Central memory CD4-positive, alpha-beta T cell (primary cell): ENCODE measurements at places on chromosomes 7 and 10.

DNA sequence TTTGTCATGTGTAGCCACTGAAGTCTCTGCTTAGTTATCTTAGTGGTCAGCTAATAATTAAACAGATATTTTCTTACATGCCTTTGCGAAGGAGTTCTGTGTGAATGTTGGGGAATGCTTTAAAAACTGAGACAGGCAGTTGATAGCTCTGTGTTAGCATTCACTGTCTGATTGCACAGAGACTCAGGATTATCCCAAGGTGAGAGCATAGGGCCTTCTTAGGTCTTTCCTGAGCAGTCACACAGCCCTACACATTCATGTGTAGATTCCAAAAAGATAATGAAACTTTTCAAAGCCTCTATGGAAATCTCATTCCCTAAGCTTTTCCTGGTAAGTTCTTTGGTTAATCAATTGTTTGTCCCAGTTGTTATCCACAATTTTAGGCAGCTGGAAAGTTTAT lies 67.7 kb downstream of the CASD1 start:
- DNase-seq, result no peak

- no peak for DNase-seq
These were observed 89.9 kb upstream of the CAPZA2 start for GRCh38 chr7:116772423-116772863.

DNA sequence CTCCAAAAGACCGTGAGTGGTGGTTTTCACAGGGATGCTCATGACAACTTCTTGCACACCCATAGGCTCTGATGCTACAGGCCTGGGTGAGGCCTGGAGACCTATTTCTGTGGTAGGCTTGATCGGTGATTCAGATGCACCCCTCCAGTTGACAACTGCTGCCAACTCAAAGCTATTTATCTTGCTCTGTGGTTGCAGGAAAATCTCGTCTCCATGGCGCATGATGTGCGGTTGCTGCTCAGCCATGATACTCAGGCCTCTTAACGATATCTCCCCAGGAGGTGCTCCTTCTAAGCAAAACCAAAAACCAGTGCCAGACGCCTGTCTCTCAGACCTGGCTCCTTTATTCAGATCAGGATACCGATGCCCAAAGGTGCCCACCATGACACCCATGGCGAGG lies 31.4 kb downstream of the C10orf90 start:
- no peak for DNase-seq

- DNase-seq, result no peak
These were observed 44.2 kb downstream of the PPIF start for GRCh38 chr10:79391231-79392019.

DNA sequence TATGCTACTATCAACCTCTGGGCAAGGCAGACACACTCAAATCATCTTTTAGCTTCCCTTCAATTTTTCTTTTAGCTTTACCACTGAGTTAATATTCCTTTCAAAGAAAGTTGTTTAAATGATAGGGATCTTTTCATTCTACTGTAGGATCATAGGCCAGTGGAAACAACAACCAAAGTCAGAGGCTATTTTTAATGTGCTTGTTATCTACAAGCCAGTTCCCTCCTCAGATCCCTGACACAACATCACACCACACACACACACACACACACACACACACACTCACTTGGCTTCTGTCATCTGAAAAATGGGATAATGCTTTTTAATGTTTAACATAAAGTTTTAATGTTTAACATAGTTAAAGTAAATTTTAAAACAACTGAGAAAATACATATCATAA lies 106.7 kb upstream of the CAV2 start:
- DNase-seq, result no peak

GRCh38 chr7:27367179-27367932 lies 124.8 kb downstream of the EVX1 start:
- DNase-seq, result no peak

GRCh38 chr10:114458955-114459354 lies 54.7 kb upstream of the AFAP1L2 start:
- DNase-seq, result no peak

DNA sequence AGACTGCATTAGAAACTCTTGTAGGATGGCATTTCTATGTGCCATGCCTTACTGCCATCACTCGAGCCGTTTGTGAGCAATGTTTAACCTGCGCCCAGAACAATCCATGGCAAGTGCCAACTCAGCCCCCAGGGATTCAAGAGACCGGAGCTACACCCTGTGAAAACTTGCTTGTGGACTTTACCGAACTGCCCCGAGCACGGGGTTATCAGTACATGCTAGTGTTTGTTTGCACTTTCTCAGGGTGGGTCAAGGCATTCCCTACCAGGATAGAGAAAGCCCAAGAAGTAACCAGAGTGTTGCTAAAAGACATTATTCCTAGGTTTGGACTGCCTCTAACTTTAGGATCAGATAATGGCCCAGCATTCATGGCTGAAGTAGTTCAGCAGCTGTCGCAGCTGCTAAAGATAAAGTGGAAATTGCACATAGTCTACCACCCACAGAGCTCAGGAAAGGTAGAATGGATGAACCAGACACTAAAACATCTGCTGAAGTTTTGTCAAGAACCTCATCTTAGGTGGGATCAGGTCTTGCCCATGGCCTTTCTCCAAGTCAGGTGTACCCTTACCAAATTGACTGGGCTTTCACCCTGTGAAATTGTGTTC lies 8.9 kb upstream of the CYREN start:
- DNase-seq, result no peak

- DNase-seq, result no peak
These were observed 428.5 kb downstream of the RPS24 start for GRCh38 chr10:78462176-78462575.

- DNase-seq, result no peak
These were observed 34.2 kb upstream of the SVOPL start for GRCh38 chr7:138735399-138735798.

DNA sequence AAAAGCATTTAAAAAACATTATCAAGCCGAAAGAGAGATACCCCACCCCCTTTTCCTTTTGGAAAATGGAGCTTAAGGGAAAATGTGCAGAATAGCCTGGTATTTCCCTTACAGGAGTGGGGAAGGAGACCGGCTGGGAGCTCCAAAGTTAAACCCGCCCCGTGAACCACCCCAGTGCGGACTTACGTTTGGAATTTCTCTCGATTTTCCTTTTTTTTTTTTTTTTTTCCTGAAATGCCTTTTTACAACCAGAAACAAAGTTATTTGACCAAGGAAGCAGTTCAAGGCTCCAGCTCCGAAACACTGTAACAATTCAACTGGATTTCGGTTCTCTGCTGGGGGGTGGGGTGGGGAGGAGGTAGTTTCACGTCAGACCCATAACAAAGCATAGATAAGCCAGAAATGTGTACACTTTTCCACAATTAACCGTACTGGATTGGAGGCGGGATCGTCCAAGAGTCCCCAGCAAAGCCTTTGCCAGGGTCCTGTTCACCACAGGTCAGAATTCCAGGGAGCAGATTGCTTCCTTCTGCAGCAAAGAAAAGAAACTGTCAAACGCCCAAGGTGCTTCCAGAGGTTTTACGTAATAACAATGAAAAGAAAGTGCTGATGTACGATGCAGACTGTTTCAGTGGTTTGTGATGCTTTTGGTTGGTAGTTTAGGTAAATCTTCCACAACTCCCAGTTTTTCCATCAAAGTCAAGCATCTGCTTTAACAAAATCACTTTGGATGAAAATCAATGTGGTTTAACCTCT lies 6.7 kb downstream of the SKIDA1 start:
- no peak for DNase-seq

DNA sequence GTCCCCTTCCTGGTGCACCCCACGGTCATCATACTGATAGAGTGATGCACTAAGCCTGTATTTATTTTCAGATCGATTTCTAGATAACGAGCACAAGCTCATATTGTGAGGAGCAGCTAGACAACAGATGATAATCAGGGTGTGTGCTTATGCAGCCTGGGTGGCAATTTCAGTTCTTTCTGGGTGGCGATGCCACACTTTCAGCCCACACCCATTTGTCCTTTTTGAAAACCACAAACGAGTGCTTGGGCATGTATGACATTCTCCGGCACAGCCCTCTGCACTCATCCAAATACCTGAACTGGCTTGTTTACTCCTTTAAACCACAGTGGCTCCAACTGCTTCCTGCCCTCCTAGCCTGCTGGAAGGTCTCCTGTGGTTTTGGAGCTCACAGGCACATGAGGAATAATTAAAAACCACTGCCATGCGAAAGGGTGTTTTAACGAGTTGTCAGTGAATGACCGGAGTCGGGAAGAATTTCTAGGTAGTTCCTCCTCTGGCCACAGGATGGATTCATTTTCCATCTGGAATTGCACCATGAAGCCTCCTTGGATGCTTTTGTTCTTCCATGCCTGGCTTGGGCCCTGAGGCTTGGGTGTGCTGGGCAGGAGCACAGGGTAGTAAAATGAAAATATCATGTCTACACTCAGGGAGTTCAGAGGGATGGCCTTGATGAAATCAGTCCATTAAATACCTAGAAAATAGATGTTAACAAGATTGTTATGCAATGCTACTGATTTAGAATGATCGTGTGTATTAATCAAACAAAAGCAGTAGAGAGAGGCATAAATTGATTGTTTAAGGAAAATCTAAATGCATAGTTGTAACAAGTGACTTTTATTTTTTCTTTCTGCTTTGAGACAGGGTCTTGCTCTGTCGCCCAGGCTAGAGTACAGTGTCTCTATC lies 52.4 kb upstream of the ITGB1 start:
- DNase-seq, result peak; percentile 72

DNA sequence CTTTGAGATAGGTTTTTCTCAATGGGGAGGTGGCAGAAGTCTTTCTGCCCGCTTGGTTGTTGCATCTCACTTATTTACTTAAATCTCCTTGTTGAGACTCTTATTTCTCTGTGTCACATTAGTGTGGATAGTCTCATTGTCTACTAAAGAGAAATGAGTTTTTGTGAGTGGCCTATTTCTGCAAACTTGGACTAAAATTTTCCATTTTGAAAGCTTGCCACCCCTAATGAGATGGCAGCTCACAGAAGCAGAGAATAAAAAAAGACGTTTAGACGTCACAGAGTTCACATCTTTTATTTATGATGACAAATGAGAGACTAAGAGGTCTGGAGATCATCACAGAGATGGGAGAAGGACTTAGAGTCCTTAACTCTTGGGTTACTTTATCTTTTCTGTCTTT lies 262.7 kb upstream of the PHYHIPL start:
- DNase-seq, result no peak

DNA sequence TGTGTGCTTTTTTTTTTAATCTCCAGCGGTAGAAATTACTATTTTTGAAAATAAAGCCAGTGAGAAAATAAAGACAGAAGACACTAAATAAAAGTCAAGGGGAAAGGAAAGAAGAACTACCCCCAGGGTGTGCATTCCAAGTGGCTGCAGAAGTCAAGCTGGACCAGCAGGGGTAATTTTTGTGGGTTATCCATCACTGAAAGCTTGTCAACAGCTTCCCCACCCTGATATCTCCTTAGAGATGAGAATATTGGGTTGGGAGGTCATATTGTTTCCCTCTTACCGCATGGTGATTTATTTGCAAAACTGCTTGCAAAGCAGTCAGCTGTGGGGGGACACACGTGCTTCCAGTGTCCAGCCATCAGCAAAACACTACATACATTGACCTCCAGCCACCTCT lies 46.4 kb downstream of the FAM107B start:
- no peak for DNase-seq

- DNase-seq, result no peak
These were observed 14.0 kb downstream of the PTF1A start for GRCh38 chr10:23205972-23206642.

DNA sequence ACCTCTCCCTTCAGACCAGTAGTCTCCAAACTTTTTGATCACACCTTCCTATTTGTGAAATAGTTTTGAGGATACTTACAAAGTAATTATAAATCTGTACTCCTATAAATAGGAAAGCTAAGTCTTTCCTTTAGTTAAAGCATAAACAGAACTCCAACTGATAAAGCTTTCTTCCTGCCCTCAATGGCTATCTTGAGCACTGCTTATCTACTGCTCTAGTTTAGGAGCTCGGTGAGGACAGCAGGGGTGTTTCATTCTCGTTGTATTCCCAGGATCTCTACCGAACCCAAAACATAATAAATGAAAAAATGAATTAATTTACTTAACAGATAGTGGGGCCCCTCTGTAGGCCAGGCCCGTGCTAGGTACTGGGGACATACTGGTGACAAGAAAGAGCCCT lies 17.7 kb downstream of the SORBS1 start:
- no peak for DNase-seq

GRCh38 chr7:15839416-15840100 lies 153.1 kb upstream of the MEOX2 start:
- DNase-seq, result no peak
